ENCODE measurements at places on chromosomes 6 and 20.

DNA sequence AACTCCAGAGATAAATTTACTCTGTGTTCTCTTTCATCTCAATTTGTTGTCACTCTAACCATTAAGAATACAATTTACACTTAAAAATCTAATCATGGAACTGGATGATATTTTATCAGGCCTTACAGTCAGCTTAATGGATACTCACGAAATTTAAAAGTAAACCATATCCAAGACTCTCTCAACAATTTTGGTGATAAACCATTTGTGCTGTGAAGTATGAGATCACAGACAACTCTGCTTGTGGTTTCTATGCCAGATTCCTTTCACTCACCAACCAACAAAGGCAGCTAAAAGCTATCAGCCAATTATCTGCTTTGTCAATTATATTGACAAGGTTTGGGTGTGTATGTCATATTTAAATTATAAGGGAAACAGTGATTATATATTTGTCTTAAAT, 155.8 kb downstream of the TRDN start:
- no peak for DNase-seq

DNA sequence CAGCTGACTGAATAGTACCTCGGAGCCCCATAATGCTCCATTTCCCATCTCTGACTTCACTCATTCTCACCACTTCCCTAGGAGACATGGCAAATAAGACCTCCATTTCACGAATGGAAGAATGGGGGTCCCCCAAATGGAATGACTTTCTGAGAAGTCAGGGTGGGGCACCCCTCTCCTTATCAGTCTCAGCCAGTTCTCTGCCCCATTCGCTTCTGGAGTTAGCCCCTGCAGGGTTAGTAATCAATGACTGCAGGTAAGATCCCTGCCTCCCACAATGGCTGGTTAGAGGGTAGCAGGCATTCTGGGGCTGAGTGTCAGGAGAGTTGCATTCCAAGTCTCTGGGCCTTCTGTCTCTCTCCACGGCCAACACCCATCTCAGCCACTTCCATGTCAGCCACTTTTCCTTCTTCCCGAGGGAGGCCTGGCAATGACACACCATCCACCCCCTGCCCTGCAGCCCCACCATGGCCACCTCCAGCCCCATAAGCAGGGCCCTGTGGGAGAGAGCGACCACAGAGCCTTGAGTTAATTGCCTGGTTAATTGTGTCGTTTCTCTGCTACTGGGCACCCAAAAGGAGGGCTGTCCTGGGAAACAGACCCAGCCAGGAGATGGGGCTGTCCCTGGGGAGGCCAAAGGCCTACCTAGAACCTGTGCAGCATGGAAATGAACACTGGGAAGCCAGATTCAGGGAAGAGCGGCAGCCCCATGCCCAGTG, 13.4 kb downstream of the CCDC167 start:
- DNase-seq: no peak

- no peak for DNase-seq
Observed at GRCh38 chr6:2958331-2958711, 13.0 kb downstream of the SERPINB6 start.

DNA sequence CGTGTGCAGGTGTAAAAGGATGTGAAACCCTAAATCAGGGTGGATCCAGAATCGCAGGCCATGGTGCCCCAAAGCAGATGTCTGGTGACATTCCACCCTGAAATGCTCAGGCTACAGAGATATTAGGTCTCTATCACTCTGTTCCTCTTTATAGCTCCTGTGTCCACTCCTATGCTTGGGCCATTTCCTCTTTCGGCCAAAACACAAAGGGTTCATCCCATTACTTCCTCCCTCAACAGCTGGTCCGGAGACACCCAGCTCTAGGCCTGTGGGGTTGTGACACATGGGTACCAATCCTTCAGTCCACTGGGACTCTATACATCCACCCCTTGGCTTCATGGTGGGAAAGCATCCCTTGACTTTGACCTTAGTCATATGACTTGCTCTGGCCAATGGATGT, 1.7 kb upstream of the SIGLEC1 start:
- no peak for DNase-seq

DNA sequence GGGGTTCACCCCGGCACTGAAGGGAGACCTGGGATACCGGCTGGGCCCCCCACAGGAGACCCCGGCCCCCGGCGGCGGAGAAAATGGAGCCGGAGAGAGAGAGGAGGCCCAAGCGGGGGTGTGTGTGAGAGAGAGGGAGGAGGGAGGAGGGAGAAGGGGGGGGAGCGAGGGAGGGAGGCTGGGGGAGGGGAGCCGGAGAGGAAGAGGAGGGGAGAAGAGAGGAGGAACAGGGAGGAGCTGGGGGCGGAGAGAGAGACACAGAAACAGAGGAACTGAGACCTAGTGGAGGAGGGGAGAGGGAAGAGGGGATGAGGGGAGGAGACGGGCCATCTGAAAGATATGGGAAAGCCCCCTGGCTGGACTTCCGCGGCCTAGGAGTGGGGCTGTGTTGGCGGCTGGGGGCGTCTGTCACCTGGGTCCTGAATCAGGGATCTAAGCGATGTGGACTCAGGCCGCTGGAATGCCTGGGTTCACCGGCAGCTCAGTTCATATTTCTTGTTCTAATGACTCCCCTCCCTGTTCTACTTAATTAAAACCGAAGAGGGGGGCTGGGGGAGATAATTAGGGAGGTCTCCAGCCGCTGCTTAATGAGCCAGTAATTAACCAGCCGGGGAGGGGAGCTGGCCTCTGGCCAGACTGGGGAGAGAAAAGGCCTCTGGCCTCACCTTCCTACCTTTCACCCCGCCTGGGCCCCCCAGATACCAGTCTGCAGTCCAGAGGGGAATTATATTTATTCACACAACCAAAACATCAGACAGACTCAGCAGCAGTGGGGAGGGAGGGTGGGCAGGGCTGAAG, at the start of gene PBX2:
TSS of gene PBX2 (minus strand) at position 149 of the 798 bp plus-strand sequence. CDS start 287 bp downstream, outside the sequence.
- DNase-seq: peak; percentile 95

Measured in fibroblast of skin of scalp (primary cell).